ENCODE measurements at places on chromosomes 5 and 9.

- DNase-seq: no peak
Measured at GRCh38 chr9:84748112-84748511, 78.6 kb downstream of the NTRK2 start.

- DNase-seq: no peak
Measured at GRCh38 chr5:43315682-43316081, 2.5 kb upstream of the HMGCS1 start.

- peak; percentile 53 for DNase-seq
Measured at GRCh38 chr9:21455320-21455719, 15.1 kb downstream of the IFNA1 start.

- DNase-seq: no peak
Measured at GRCh38 chr9:17230646-17231045, 95.8 kb downstream of the CNTLN start.

DNA sequence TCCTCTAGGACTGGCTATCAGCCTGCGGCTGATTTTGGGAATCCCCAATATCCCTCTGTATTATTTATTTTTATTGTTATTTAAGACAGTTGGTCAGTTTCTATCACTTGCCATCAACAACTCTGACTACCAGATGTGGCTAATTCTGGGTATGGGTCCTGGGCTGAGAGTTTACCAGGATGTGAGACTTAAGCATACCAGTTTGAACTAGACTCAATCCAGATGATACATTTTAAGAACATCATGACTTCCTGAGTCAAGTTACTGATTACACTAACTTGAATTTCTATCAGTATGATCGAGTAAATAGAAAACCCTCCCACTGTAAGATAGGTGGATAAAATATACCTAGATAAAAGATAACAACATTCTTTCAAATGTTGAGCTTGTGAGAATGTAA lies 634.0 kb downstream of the MAT2B start:
- no peak for DNase-seq

DNA sequence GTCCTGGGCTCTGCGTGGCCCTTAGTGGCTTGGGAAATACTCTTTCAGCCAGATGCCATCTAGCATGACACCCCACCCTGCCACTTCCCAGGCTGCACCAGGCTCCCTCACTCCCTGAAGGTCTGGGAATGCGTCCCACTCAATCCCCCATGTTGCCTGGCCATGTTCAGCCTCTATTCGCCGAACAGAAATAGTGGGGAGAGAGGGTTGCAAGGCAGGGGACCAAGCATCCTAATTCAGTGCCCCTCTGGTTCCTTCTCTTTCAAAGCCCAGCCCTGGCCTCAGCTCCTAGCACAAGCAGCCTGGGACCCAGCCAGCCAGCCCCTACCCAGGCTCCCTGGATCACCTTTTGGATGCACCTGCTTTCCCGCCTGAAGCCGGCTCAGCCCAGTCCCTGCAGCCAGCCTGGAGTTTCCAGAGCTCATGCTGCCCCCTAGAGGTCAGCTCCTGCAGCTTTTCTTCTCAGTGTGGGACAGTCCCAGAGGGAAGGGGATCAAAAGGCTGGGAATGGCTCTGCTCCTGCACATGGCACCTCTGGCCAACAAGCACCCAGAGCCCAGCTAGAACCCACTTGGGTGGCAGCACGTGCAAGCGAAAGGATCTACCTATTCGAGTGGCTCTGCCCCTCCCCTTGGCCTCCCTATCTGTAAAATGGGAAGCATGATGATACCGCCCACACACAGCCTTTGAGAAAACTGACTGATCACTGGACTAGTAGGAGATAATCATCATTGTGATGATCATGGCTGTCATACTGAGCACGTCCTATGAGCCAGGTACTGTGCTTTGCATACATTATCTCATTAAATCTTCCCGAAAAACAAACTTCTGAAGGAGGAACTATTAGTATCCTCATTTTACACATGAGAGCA lies 48.7 kb upstream of the C5orf58 start:
- peak; percentile 60 for DNase-seq

DNA sequence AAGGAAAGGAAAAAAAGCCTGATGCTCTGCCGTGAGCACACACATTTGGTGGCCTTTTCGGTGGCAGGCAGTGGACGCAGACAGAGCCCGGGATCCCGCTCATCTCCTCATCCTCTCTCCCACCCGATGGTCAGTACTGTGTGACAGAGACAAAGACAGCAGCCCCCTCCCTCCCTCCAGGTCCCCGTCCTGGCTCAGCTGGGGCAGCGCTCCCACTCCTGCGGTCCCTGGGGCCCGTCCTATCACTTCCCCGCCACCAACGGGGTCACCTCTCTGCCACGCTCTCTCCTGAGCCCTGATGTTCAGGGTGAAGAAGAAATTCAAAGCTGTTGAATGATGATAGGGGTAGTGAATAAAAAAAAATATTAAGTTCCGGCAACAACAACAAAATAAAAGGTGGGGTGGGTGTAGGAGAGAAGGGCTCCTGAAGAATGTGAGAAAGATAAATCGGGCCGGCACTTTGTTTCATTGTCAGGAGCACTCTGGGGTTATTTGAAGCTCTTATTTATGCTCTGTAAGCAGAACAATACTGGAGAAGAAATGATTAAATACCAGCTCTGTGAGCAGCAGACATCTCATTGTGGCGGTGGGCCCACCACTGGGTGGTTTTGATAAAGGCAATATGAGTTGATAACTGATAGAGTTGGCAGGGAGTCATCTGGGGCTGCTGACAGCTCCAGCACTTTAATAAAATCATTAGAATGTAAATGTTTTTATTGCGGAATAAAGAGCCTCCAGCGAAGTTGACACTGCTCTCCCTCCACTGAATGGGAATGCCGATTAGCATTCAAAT lies 417.7 kb downstream of the IRX1 start:
- no peak for DNase-seq

DNA sequence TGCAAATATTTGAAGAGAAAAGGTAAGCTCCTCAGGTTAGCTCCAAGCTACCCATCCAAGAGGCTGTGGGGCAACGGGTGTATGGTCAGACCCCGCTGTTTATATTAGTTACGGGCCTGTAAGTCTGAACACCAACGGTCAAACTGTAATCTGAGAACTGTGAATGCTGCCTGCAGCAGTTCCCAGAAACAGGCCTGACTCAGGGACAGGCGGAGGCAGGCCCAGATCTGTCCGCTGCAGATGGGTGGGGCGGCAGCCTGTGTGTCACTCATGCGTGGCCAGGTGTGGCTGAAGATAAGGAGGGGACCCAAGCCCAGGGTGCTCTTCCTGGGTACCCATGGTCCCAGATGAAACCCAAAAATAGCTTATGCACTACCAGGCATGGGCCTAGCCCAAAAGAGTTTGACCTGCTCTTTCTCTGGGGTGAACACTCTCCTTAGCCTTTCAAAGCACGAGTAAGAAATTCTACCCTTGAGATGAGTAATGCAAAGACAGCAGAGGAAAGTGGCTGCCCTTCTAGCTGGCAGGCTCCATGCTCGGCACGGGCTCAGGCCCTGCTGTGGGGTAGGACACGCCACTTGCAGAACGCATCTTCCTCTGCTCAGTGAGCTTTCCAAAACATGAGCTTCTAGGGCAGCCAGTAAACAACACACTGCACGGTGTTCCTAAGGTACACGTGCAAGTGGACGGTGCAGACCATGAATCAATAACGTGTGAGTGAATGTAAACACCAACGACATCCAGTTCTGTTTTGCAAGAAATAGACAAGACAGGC lies 9.1 kb downstream of the UBAC1 start:
- DNase-seq: no peak

- no peak for DNase-seq
Measured at GRCh38 chr9:98921732-98922131, 22.0 kb upstream of the COL15A1 start.

DNA sequence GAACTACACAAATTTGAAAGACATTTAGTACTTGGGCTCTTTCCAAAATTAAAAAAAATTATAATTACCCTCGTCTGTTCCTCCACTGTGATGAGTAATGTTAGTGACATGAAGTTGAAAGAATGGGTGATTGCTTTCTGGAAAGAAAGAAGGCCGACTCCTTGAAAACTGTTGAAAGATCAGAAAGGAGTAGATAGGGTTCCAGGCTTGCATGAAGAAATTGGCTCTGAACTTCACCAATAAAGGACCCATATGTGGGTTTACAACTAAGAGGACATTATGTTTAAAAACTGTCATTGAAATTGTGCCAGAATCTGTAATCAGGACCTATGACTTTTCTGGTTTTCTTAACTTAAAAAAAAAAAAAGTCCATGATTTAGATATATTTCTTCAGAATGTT lies 20.7 kb upstream of the MOCS2 start:
- no peak for DNase-seq
